ENCODE measurements at places on chromosomes 5 and 9. TPM values are rescaled to one million over a fixed set of nuclear protein-coding genes. Genes with fewer than 3 reads are reported as not detected.

KCTD16 gene
- 0.34 TPM for polyA plus RNA-seq

- DNase-seq = no peak
Observed at GRCh38 chr5:149543361-149544027, 7.7 kb downstream of the CSNK1A1 start.

SPINK4 gene
- not detected for polyA plus RNA-seq

NEUROG1 gene
- not detected for polyA plus RNA-seq

GRCh38 chr9:93079371-93079770 lies 16.6 kb upstream of the CARD19 start:
- no peak for DNase-seq

DNA sequence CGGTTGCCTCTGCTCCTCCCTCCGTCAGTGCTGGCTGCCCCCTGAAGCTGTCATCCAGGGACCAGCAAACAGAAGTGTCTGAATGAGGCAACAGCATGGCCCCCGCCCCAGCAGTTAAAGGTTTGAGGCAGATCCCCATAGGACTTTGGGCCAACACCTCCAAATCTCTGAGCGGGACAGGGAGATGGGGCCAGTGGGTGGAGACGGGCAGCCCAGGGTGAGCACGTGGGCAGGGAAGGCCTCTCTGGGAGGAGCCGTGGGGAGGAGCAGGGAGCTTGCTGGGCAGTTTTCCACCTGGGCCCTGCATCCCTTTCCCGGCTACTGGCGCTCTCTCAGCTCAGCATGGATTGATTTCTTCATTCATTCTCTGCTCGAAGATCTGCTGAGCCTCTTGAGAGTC lies 39.1 kb upstream of the NOTCH1 start:
- DNase-seq = peak; percentile 40

FSTL4 gene
- polyA plus RNA-seq = not detected

DNA sequence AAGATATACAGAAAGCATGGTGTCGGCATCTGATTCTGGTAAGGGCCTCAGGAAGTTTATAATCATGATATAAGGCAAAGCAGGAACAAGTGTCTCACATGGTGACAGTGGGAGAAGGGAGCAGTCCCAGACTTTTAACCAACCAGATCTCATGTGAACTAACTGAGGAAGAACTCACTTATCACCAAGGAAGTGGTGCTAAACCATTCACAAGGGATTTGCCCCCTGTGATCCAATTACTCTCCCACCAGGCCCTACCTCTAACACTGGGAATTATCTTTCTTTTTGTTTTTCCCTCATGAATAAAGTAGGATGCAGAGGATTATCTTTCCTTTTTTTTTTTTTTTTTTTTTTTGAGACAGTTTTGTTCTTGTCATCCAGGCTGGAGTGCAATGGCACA lies 123.4 kb upstream of the LRRTM2 start:
- DNase-seq = no peak

DNA sequence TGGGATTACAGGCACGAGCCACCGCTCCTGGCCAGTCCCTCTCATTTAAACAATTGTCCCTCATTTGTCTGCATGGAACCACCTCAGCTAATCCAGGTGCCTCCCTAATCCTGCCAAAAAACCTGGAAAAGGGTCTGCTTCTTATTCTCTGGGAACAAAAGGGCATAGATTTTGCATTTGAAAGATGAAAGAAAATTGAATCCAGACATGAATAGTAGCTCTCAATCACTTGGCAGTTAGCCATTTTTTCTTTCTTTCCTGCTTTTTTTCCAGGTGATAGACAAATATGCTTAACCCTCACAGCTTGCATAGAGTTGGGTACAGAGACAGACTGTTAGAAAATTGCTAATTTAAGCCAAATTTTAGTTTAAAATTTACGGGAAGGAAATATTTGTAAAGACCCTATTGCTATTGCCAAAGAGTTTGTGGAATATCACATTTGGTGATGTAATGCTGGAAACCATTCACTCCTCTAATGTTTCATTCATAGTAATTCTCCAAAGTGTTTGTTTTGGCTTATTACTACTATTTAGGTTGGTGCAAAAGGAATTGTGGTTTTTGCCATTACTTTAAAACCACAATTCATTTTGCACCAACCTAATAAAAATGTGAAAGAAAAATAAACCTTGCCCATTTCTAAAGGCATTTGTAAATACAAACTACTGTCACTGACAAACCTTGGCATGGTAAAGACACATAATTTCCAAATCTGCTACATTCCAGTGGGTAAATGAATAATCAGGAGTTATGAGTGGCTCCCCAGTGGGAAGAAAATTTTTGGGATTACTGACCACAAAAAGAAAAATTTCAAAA lies 80.5 kb upstream of the JAK2 start:
- DNase-seq = peak; percentile 79

GRCh38 chr9:127004946-127005769 lies 90.6 kb downstream of the RALGPS1 start:
- DNase-seq = peak; percentile 57

- peak; percentile 3 for DNase-seq
Observed at GRCh38 chr5:77103457-77103856, 16.4 kb upstream of the ZBED3 start.

GRCh38 chr5:61635271-61635670 lies 303.2 kb downstream of the ZSWIM6 start:
- no peak for DNase-seq

NOL8 gene
- polyA plus RNA-seq = 30.3 TPM

FKBP15 gene
- polyA plus RNA-seq = 17.8 TPM

SPINK1 gene
- not detected for polyA plus RNA-seq

DNA sequence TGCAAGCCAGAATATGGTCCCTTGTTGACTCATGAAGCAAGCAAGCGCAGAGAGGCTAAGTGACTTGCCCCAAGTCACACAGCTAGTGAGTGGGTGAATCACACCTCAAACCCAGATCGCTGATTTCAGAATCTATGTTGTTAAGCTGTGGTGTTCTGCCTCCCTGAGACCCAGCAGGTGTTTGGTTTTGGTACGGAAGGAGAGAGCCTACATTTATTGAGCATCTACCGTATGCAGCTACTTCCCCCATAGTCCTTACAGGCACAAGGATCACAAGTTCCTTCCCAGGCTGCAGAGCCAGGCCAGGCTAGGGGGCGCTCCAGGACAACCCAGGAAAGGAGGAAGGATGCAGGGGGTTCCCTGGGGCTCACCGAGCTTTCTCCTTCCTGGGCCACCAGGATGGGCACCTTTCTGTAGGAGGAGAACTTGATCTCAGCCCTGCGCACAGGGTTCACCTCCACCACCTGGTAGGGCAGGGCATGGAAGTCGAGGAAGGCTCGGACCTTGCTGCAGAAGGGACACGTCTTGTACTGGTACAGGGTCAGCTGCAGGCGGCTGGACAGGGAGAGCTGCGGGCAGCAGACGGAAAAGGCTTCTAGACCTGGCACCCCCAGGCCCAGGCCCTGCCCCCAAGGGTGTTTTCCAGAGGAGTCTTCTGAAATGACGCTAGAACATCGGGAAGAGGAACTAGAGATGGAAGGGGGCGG lies 2.5 kb downstream of the PTGES2 start:
- peak; percentile 69 for DNase-seq

PCDHB11 gene
- polyA plus RNA-seq = 1.1 TPM

RELL2 gene
- polyA plus RNA-seq = 2.9 TPM

DNA sequence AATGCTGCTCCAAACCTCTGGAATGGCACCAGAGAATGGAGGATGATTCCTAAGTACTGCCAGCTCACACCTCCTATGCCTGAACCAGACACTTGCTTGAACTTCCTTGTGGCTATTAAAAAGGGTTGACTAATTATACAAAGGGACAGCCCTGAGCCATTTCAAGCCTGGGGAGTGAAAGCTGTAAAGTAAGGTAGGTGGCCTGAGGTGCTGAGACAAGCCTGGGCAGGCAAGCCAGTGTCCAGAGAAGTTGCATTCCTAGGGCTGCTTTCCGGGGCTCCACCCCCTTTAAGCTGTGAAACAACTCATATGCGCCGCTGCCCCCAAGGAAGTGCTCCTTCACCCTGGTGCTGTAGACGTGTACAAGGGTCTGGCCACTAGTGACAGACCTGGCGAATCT lies 79.9 kb upstream of the SLC1A3 start:
- DNase-seq = no peak

GRCh38 chr5:1772634-1773033 lies 27.0 kb downstream of the MRPL36 start:
- DNase-seq = peak; percentile 69

GRCh38 chr5:89580976-89581375 lies 698.0 kb upstream of the MEF2C start:
- no peak for DNase-seq

GRCh38 chr5:98482321-98483300 lies 290.9 kb upstream of the RGMB start:
- DNase-seq = peak; percentile 44

GRCh38 chr9:104386425-104387069 lies 117.5 kb upstream of the OR13F1 start:
- DNase-seq = peak; percentile 65

- peak; percentile 92 for DNase-seq
Observed at GRCh38 chr5:67165526-67166459, 30.8 kb downstream of the CD180 start.

All from GM23248 (cell line).